NCI-H510A treated with DMSO at 0.1 percent for 48 hours (cell line): ENCODE measurements at places on chromosomes 2 and 18.

DNA sequence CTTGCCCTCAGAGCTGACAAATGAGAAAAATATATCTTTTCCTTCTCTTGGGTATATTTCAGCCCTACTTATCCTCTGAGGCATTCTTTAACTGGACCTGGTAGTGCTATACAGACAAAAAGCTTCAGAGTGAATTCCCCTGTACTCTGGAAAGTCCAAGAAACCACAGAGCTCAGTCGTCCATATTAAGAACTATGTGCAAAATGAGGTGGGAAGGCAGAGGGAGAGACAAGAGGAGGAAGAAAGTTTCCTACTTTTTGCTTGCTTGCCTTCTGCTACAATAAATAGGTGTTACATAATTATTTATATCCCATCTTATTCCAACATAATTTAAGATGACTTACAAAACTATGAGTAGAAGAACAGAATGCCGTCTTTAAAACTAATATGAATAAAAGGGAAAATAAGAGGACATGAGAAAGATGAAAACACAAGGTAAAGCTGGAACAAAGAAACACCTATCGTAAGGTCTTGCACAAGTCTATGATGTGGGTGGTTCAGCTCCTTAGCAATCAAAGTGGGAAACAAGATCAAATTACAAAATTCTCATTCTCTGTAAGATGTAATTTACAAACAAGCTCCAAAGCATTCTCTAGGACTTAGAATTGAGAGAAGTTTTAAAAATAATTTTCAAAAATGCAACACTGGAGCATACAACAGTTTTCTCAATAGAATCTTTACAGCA, 97.9 kb downstream of the BAZ2B start:
- DNase-seq, result peak; percentile 23

- DNase-seq, result no peak
Measured at GRCh38 chr2:29373870-29374269, 258.7 kb downstream of the CLIP4 start.

- DNase-seq, result peak; percentile 37
Measured at GRCh38 chr18:3998698-3999333, 456.3 kb downstream of the DLGAP1 start.

- DNase-seq, result no peak
Measured at GRCh38 chr18:44668270-44668975, 12.3 kb upstream of the SETBP1 start.

GRCh38 chr2:6828299-6828584, 37.5 kb downstream of the CMPK2 start:
- DNase-seq, result peak; percentile 25

GRCh38 chr2:69616755-69617154, 26.8 kb downstream of the AAK1 start:
- DNase-seq, result no peak

DNA sequence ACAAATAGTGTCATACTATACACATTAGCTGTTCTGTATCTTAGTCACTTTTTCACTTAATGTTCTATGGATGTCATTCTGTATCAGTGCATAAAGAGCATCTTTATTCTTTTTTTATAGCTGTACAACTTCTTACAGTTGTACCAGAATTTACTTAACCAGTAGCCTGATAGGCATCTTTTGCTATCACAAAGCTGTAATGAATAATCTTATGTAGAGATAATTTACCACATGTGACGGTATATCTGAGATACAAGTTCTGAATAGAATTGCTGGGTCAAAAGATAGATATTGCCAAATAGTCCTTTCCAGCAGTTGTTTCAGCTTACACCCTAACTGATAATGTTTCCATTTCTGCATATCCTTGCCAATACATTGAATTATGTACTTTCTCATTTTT, 70.0 kb downstream of the PTRHD1 start:
- no peak for DNase-seq
